ENCODE measurements at places on chromosomes 5 and 9. TPM values are rescaled to one million over a fixed set of nuclear protein-coding genes. Genes with fewer than 3 reads are reported as not detected.

DNA sequence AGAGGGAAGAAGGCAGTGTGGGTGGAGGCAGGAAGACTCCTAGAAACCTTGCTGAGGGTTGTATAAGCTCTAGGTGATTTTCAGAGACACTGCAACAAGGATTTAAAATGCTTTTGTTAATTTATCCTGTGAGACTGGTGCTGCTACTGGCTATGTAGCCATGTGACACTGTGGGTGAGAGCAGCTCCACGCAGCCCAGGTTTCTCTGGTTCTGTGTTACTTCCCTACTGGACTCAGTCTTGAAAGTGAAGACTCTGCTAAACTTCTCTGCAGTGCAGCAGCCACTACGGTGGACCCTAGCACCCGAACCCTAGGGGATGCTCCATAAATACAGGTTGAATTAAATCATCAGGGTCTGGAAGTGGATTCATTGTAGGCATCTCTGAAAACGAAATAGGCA lies 25.8 kb upstream of the EFNA5 start:
- DNase-seq, result no peak

GRCh38 chr5:17267106-17267505 lies 49.7 kb downstream of the BASP1 start:
- no peak for DNase-seq

- DNase-seq, result no peak
Measured at GRCh38 chr5:81371354-81371876, 22.5 kb downstream of the ACOT12 start.

Gene PCDHGA10
- 0.61 TPM for total RNA-seq

- no peak for DNase-seq
Measured at GRCh38 chr9:119961774-119962424, 592.7 kb upstream of the BRINP1 start.

Gene SLC23A1
- total RNA-seq, result not detected

DNA sequence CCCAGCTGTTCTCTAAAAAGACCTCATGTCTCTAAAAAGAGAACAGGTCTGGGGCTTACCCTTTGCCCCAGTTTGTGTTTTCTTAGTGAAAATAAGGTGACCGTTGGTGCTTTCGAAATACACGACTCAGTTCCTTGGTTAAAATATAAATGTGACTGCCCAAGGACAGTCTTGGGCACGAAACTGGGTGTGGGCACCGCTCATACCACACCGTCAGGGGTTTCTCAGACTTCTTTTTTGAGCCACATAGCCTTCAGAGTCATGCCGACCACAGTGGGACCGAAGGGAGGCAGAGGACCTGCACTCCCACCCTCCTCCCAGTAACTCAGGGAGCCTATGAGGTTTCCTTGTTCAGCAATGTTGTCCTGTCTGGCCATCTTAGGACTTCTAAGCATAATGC lies 6.5 kb downstream of the SNX18 start:
- no peak for DNase-seq

DNA sequence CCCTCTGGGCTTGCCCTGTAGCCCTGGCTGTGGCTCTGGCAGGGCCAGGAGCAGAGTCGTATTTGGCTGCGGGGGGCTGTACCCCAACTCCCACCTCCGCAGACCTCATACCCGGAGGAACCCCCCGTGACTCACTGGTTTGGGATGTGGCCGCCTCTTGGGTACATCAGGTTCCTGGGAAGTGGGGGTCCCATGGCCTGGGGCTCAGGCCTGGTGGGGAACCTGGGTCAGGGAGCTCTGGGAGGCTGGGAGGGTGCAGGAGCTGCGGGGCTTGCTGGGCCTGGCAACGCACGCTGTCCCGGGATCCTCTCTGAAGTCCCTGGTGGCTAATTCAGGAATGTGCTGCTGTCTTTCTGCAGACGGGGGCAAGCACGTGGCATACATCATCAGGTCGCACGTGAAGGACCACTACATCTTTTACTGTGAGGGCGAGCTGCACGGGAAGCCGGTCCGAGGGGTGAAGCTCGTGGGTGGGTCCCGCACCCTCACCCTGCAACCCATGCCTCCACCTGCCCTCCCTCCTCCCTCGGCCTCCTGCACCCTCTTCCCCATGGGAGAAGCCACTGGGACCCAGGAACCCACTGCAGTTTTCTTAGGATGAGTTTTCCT lies 2.4 kb downstream of the LCN1 start:
- no peak for DNase-seq

Gene PLAC8L1
- 0.45 TPM for total RNA-seq

All from natural killer cell (primary cell).